ENCODE measurements at places on chromosomes 11 and 22. TPM values are rescaled to one million over a fixed set of nuclear protein-coding genes. Genes with fewer than 3 reads are reported as not detected.

PRR5L gene
- 6.9 TPM for total RNA-seq

OR2AG1 gene
- not detected for total RNA-seq

LRRC51 gene
- total RNA-seq: 9.5 TPM

SERPING1 gene
- 0.23 TPM for total RNA-seq

RFPL1 gene
- not detected for total RNA-seq

SLC35C1 gene
- 18.2 TPM for total RNA-seq

APOBEC3B gene
- 8.8 TPM for total RNA-seq

DEFB131B gene
- not detected for total RNA-seq

OR51E2 gene
- total RNA-seq: not detected

TCN1 gene
- total RNA-seq: not detected

SLC22A12 gene
- total RNA-seq: not detected

MYOD1 gene
- total RNA-seq: not detected

RIN1 gene
- total RNA-seq: 1.1 TPM

SELENOO gene
- 17.4 TPM for total RNA-seq
